ENCODE measurements at places on chromosomes 5 and 9. TPM values are rescaled to one million over a fixed set of nuclear protein-coding genes. Genes with fewer than 3 reads are reported as not detected.

GRCh38 chr5:104080646-104081175 lies 518.1 kb upstream of the NUDT12 start:
- no peak for DNase-seq
- no peak overlapping the region for H3K27ac ChIP-seq
- no peaks in the 10 kb centered on the region for H3K36me3 ChIP-seq
- H3K4me1 ChIP-seq = no peaks in the 10 kb centered on the region

- peak overlapping the region; percentile 87 for H3K4me3 ChIP-seq
- no peak for DNase-seq
- peaks cover 18% of the 10 kb centered on the region for H3K27me3 ChIP-seq
- H3K4me1 ChIP-seq = peaks cover 30% of the 10 kb centered on the region
These were observed 1.4 kb downstream of the PBX3 start for GRCh38 chr9:125748446-125749099.

DNA sequence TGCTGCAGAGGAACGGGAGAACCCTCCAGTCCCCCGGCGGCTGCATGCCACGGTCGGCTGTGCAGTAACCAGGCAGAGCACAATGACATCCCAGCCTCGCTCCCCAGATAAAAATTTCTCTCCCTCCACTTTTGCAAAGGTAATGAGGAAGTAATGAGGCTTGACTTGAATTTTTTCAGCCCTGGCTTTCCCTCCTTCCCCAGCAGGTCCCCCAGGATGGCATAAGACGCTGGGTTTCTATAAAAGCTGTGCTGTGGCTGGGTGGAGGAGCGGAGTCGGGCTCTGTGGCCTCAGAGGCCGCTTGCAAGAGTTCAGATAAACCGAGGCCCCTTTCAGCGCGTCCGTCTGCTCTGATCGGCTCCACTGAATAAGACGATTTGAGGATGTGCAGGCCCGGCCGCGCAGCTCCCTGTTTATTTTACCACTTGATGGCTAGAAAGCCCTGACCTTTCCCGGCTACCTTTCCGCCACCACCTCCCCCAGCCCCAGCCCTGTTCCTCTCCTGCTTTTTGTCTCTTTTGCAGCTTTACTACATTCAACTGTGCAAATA lies 351.9 kb upstream of the IRX2 start:
- no peak overlapping the region for H3K27ac ChIP-seq
- no peak for DNase-seq
- H3K27me3 ChIP-seq = peaks cover 63% of the 10 kb centered on the region
- H3K4me1 ChIP-seq = no peaks in the 10 kb centered on the region
- H3K36me3 ChIP-seq = no peaks in the 10 kb centered on the region

The GSN gene
- 1.8 TPM for total RNA-seq

- H3K27ac ChIP-seq = no peak overlapping the region
- H3K4me1 ChIP-seq = no peaks in the 10 kb centered on the region
- H3K36me3 ChIP-seq = no peaks in the 10 kb centered on the region
- no peaks in the 10 kb centered on the region for H3K27me3 ChIP-seq
These were observed 509.2 kb downstream of the CSNK1G3 start for GRCh38 chr5:124021066-124021641.

- peaks cover 13% of the 10 kb centered on the region for H3K36me3 ChIP-seq
- H3K4me3 ChIP-seq = no peak overlapping the region
- no peaks in the 10 kb centered on the region for H3K4me1 ChIP-seq
- no peak overlapping the region for H3K27ac ChIP-seq
These were observed 117.7 kb downstream of the HOMER1 start for GRCh38 chr5:79396265-79396664.

DNA sequence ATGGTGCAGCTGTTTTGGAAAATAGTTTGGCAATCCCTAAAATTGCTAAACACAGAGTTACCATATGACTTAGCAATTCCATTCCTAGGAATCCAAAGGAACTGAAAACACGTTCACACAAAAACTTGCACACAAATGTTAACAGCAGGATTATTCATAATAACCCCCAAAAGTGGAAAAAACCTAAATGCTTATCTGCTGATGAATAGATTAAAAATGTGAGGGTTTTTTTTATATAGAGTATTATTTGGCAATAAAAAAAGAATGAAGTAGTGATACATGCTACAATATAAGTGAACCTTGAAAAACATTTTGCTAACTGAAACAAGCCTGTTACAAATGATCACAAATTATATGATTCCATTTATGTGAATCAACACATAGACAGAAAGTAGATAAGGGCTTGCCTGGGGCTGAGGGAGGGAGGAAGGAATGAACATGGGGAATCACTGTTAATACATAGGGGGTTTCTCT lies 45.1 kb upstream of the TRIO start:
- H3K36me3 ChIP-seq = no peaks in the 10 kb centered on the region
- no peak overlapping the region for H3K27ac ChIP-seq
- no peaks in the 10 kb centered on the region for H3K4me1 ChIP-seq
- H3K27me3 ChIP-seq = peaks cover 6% of the 10 kb centered on the region
- H3K4me3 ChIP-seq = no peak overlapping the region

The FOXD4 gene
- 0.16 TPM for total RNA-seq
